Smooth muscle cell of the coronary artery (primary cell): ENCODE measurements at places on chromosomes 6 and 20. TPM values are rescaled to one million over a fixed set of nuclear protein-coding genes. Genes with fewer than 3 reads are reported as not detected.

OR2B6 gene
- total RNA-seq: not detected in 2 replicates

CLPSL2 gene
- total RNA-seq: not detected in 2 replicates

SGK2 gene
- 0.15 and 0.47 TPM in 2 replicates for total RNA-seq

AGER gene
- total RNA-seq: 0.15 TPM in 1 of 2 replicates, not detected in the other

SDHAF4 gene
- 3.3 and 5.2 TPM in 2 replicates for total RNA-seq

UBE3D gene
- total RNA-seq: 4.7 and 5.5 TPM in 2 replicates

RPS6KA2 gene
- total RNA-seq: 96.3 and 104 TPM in 2 replicates

RNF8 gene
- total RNA-seq: 16.0 and 30.3 TPM in 2 replicates

PNLDC1 gene
- 0.23 TPM in 1 of 2 replicates, not detected in the other for total RNA-seq

ZNF334 gene
- 1.2 and 1.3 TPM in 2 replicates for total RNA-seq

TASP1 gene
- total RNA-seq: 7.8 and 8.4 TPM in 2 replicates

F13A1 gene
- 0.15 TPM in 1 of 2 replicates, not detected in the other for total RNA-seq

HSD17B8 gene
- total RNA-seq: 6.0 and 7.4 TPM in 2 replicates

SRSF12 gene
- 0.08 and 0.12 TPM in 2 replicates for total RNA-seq

PPP1R16B gene
- 0.12 and 0.23 TPM in 2 replicates for total RNA-seq

GGTLC1 gene
- total RNA-seq: not detected in 2 replicates

TRIM40 gene
- total RNA-seq: under 0.01 TPM in 1 of 2 replicates, not detected in the other
